Cerebellar cortex (tissue), 1 donor: ENCODE measurements at places on chromosomes 1 and 21.

DNA sequence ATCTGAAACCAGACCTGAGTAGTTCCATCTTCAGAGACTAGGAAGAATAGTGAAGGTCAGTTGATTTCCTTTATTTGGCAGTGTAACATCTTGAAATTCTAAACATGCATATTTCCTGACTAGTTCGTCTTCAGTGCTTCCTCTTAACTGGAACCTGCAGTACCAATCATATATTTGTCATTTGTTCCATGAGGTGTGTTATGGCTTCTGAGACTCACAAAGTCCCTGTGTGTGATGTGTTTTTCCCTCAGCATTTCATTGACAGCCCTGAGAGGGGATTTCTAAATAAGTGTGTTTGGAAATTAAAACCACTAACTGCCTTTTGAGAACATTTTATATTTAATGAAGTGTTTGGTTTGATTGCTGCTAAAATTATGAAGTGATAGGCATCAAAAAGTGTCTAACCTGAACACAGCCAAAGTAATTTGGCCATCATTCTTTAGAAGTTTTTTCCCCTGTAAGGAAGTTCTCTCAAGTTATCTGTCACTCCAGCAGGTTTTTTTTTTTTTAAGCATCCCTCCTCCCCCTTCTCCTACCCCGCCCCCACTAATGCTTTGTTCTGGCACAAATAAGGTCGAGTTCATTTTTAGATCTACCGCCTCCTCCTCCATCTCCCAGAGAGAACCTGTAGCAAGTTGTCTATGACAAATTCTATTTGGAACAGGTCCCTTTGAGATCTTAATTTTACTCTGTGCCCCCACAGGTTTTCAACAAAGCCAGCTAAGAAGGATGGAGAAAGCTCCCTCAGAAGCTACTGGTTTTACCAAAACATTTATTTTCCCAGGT is 61.4 kb downstream of the TMEM200B start:
- DNase-seq: no peak

DNA sequence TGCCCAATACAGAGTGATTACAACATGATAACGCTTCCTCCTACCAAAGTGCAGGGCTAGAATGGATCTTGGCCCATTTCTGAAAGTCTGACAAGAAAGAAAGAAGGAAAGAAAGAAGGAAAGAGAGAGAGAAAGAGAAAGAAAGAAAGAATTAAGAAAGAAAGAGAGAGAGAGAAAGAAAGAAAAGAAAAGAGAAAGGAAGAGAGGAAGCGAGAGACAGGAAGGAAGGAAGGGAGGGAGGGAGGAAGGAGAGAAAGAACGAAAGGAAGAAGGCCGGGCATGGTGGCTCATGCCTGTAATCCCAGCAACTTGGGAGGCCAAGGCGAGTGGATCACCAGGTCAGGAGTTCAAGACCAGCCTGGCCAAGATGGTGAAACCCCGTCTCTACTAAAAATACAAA is 44.1 kb upstream of the PPM1J start:
- DNase-seq: no peak

GRCh38 chr1:117368116-117369108 is 1.2 kb downstream of the MAN1A2 start:
- DNase-seq: peak; percentile 51

GRCh38 chr1:34786521-34787325 is 5.7 kb downstream of the GJB3 start:
- peak; percentile 80 for DNase-seq

GRCh38 chr1:176101951-176102642 is 105.0 kb downstream of the COP1 start:
- DNase-seq: no peak

- DNase-seq: no peak
These were observed 57.4 kb downstream of the DNTTIP2 start for GRCh38 chr1:93821423-93822144.

GRCh38 chr1:9610548-9610947 is 21.8 kb downstream of the TMEM201 start:
- no peak for DNase-seq

- no peak for DNase-seq
These were observed 304.8 kb downstream of the USP25 start for GRCh38 chr21:16034446-16035190.

DNA sequence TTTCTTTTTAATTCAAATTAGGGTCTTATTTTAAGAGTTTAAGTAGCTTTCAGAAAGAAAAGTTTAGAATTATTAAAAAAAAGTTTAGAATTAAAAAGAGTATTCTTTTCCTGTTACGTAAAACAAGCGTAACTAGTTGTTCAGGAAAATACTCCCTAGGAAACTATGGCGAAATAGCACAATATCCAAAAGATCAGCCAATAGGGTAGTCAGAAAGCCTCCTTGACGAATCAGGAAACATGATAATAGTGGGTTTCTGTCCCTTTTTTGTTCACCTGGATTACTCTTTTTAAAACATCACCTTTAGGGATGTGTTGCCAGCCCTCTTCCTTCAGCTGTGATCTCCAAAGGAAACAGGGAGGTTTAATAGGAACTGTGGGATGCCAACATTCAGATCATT is 25.2 kb downstream of the S1PR1 start:
- DNase-seq: no peak

- peak; percentile 93 for DNase-seq
These were observed 219.2 kb downstream of the RERE start for GRCh38 chr1:8598060-8598724.

GRCh38 chr1:184860985-184861754 is 106.5 kb upstream of the EDEM3 start:
- DNase-seq: peak; percentile 96

DNA sequence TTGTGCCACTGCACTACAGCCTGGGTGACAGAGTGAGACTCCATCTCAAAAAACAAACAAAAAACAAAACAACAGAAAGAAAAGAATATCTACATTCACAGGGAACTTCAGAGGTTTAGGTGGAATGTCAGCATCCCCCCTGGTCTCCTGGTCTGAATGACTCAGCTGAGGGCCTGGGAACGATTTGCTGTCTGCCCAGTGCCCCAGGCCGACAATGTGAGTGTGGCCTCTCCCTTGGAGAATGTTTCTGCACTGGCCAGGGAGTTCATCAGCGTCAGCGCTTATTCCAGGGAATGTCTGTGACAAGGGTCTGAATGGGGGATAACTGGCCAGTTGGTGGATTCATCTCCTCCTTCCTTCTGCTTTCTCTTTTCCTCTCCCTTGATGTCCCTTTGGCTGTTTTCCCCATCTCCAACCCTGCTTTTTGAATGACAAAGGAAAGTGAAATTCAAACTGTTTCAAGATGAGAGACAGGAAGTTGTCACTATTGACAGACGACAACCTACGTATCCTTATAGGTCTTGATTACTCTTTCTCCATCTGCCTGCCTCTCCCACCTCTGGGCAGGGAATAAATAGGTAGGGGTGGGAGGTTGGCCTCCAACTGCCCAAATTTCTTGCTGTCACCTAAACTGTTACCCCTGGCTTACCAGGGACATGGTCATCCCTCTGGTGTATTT is 213.1 kb downstream of the HHAT start:
- DNase-seq: no peak

- DNase-seq: no peak
These were observed 3.9 kb upstream of the ZBED6 start for GRCh38 chr1:203791498-203791897.

GRCh38 chr1:9374748-9375341 is 82.2 kb downstream of the SPSB1 start:
- no peak for DNase-seq

DNA sequence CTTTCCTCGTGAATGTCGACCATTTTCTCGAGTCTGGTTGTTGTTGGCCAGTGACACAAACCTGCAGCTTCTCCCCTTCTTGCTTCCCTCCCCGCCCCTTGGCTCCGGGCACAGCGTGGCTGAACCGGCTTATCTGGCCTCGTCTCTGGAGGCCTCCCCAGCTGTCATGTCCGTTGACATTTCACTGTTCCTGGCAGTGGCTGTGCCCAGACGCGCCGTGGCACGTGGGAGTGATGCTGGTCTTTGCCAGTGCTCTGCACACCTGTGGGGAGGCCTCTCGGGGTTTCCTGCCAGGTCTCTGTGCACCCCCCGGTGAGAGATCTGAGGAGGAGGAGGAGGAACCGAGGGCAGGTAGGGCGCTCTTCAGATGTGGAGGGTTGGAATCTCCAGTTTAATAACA is 23.7 kb downstream of the SKI start:
- no peak for DNase-seq

GRCh38 chr1:26541431-26541815 is 11.9 kb downstream of the RPS6KA1 start:
- no peak for DNase-seq
